ENCODE measurements at places on chromosomes 12 and 14.

GRCh38 chr14:61581340-61581739 is 114.0 kb upstream of the HIF1A start:
- DNase-seq, result no peak

DNA sequence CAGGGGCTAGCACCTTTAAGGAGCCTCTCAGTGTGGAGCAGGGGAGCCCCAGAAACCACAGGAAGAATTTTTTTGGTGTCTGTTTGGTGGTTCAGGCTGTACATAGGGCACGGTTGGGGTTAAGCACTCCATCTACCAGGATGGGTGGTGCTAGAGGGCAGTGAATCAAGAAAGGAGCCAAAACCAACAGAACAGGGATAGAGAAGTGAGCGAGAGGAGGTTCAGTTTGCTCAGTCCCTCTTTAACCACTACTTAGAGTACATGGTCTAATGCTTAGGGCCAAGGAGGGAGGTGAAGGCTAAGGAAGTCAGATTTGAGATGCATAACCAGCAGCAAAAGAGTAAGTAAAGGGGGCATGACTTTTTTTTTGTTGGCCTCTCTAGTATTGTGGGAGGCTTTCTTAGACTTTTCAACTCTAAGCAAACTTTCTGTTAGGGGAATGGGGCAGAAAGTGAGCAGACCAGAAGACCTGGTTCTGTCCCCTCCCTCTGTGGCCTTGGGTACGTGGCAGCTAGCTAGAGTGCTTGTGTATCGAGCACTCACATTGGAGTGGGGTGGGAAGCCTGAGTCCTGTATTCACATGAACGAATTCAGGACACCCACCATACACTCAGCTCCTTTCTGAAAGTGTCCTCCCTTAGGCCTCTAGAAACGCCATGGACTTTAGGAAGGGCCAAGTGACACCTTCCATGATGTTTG is 6.6 kb upstream of the NPFF start:
- DNase-seq, result no peak

GRCh38 chr12:4378772-4379171 is 740 bp downstream of the FGF23 start:
- DNase-seq, result no peak

DNA sequence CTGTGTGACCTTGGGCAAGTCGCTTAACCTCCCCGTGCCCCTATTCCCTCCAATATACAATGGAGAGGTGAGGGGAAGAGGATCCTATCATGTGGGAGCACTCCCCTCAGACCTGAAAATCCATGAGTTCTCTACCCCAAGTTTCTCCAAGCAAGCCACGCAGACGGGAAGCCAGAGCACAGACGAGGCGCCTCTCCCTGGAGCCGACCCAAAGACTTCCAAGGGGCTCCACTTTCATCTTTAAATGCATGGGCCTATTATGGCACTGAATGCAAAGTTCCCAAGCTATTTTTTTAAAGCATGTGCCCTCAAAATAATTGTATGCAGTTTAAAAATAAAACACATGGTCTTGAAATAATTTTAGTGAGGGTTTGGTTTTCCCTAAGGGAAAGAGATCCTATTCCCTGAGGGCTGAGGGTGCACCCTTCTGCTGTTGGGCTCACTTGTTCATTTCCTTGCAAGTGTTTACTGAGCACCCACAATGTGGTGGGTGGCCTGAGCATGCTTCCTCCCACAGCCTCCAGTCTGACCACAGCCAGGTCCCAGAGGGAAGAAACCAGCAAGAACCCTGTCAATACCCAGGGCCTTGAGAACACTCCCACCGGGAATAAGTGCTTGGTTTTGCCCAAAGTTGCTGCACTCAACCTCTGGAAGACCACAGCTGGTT is 14.6 kb downstream of the CMKLR1 start:
- no peak for DNase-seq

GRCh38 chr12:93860668-93861373 is 183.6 kb downstream of the CRADD start:
- DNase-seq, result no peak

- no peak for DNase-seq
Measured at GRCh38 chr12:116384691-116385485, 107.4 kb upstream of the MED13L start.

- no peak for DNase-seq
Measured at GRCh38 chr14:64478634-64479250, 13.4 kb downstream of the AKAP5 start.

GRCh38 chr12:30120522-30120921 is 336.8 kb upstream of the TMTC1 start:
- no peak for DNase-seq

Data from stimulated activated CD4-positive, alpha-beta T cell treated with anti-CD3 and anti-CD28 coated beads, Interleukin-1b, Interleukin-23, amount 100 ng/mL, for 1 hour (primary cell).